NB4 (cell line): ENCODE measurements at places on chromosomes 2 and 18.
A peak's percentile ranks its signal among the peaks of the same experiment; 100 is the strongest.

GRCh38 chr18:79695269-79695668 is 15.7 kb downstream of the CTDP1 start:
- peak; percentile 53 for DNase-seq

DNA sequence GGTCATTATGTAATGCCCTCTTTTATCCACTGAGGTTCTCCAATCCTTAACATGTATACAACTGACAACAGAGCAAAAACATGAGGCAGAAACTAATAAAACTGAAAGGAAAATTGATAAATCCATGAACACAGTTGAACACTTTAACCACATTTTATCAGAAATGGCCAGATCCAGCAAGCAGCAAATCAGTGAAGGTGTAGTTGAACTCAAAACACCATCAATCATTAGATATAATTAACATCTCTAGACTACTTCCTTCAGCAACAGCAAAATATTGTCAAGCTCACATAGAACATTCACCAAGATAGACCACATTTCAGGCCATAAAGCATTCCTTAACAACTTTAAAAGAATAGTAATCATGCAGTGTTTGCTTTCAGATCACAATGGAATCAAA is 72.9 kb downstream of the HS6ST1 start:
- no peak for DNase-seq

DNA sequence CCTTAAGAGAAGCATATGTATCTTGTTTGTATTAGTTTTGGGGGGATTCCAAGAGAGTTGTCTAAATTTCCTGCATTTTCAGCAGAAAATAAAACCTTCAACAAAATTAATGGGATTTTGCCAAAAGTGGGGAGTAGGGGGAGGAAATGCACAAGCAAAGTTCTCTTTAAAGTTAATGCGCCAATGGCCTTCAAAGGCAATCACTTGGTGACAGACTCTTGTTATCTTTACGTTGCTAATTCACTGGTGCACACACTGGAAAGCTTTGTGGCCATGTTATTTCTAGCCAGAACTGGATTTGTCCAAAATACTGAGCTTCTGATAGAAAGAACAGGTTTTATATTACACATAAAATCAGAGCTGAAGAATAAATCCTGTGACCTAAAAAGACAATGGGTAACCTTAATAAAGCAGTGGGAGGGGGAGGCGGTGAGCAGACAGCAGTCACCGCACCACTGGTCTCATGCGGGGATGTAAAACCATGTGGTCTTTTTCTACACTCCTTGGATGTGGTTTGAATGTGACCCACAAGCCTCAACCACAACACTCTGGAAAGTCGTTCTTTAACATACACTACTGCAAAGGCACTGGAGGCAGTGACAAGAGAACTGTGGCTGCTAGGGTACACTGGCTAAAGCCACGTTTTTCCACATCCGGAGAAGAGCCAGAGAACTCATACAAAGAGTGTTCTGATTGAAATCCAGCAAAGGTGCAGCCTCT is 176.9 kb upstream of the SMAD7 start:
- peak; percentile 32 for DNase-seq

GRCh38 chr2:9274701-9275343 is 68.2 kb downstream of the ASAP2 start:
- peak; percentile 62 for DNase-seq

DNA sequence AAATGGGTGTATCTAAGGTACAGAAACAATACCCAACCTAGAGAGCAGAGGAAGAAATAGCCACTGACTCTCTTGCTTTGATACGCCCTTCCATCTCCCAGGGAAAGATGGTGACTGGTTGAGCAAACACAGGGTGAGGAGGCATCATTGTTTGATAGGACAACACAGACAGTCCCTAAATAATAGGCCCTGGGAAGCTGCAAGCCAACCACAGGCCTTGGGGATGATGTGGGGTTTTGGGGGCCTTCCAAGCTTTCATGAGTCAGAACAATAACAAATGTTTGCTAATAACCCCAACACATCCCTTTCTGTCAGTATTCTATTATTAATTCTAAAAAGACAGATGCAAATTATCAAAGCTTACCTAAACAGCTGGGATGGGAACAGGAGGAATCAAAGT is 9.8 kb downstream of the LGALSL start:
- no peak for DNase-seq

GRCh38 chr2:230455005-230455684 is 39.1 kb downstream of the SP100 start:
- DNase-seq = no peak

DNA sequence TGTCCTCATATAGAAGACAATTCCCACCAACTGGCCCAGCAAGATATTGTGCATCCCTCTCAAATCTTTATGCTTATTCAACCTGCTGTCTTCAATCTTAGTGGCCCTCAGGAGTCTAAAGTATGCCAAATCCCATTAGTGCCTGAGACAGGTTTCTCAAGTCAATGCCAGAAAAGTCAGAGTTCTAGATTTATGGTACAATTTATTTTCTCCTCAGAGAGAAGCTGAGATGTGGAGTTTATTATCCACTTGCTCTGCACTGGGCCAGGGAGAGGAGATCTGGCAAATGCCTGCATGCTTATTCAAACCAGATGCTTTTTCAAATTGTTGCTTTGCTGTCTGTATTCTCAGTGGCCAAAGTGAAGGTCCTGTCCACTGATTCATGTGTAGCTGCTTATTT is 825.2 kb downstream of the METTL4 start:
- DNase-seq = no peak

GRCh38 chr18:65477455-65477854 is 273.4 kb upstream of the CDH7 start:
- DNase-seq = no peak

DNA sequence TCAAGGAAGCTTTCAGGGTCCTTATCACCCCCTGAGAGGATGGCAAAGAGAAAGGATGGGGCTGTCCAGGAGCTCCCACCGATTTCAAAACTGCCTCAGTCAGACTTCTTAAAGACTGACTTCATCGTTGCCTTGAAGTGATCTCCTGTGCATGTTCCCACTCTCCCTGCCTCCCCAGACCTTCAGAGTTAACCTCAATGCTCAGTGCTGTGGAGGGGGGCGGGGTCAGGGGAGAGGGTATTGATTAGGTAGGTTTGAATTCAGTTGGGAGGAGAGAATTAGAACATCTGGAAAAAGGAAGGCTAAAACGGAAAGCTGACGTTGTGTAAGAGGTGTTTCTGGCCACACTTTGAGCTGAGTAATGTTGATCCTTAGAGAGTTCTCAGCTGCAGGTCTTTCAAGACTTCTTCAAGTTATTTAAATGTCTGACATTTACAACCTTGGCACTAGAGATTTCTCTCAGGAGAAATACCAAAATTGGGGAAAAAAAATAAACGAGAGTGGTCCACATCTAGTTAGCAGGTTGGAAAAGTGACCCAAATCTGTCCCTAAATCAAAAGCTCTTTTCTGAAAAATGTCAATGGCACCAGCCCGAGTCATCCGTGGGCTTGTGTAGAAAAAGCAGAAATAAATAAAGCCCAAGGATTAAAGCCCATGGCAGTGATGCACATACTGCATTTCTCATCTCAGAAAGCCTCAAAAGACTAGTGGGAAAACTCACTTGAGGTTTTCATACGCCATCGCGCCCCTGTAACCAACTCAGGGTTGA is 134.7 kb upstream of the EPAS1 start:
- DNase-seq = peak; percentile 63

GRCh38 chr2:158403237-158403636 is 53.3 kb downstream of the CCDC148 start:
- no peak for DNase-seq

DNA sequence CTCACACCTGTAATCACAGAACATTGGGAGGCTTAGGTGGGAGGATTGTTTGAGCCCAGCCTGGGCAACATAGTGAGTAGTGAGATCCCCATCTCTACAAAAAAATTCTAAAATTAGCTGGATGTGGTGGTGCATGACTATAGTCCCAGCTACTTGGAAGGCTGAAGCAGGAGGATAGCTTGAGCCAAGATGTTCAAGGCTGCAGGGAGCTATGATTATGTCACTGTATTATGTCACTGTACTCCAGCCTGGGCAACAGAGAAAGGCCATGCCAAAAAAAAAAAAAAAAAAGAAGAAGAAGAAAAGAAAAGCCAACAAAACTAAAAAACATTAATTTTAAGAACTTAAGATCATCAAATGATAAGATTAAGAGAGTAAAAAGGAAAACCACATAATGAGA is 17.4 kb upstream of the NCOA1 start:
- no peak for DNase-seq

- DNase-seq = no peak
Measured at GRCh38 chr2:218744615-218745014, 34.0 kb downstream of the TTLL4 start.

DNA sequence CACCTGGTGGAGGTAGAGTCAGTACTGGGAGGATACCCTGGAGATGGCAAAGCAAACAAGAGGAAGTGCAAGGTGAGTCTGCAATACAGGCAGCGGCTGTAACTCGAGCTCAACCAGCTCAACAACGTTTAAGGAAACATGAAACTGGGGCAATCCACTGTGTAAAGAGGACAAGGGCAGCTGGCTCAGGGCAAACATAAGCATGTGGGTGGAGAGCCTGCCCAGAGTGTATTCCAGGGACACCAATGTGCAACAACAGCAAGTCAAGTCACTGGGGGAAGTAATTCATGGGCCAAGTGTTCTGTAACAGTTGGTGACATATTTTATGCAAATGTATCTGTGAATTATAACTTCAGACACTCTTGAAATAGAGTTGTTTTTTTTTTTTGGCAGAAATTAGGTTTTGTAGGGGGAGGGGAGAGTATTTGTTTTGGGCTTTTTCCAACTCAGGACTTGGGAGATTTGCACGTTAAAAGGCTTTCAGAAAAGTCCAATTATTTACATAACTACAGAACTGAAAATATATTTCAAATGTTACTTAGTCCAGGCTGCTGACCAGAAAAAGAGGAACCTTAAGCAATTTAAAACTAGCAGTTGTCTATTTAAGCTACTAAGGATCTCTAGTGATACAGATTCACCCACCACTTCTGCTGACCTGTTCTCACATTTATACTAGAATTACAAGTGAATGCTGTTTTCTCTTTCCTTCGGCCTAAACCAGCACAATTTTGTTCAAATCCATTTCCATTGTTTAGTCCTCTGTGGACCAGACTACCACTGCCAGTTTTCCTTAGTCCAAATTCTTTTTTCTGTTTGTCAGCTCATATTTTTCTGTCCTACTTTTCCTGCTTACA is 18.6 kb downstream of the NRXN1 start:
- no peak for DNase-seq

DNA sequence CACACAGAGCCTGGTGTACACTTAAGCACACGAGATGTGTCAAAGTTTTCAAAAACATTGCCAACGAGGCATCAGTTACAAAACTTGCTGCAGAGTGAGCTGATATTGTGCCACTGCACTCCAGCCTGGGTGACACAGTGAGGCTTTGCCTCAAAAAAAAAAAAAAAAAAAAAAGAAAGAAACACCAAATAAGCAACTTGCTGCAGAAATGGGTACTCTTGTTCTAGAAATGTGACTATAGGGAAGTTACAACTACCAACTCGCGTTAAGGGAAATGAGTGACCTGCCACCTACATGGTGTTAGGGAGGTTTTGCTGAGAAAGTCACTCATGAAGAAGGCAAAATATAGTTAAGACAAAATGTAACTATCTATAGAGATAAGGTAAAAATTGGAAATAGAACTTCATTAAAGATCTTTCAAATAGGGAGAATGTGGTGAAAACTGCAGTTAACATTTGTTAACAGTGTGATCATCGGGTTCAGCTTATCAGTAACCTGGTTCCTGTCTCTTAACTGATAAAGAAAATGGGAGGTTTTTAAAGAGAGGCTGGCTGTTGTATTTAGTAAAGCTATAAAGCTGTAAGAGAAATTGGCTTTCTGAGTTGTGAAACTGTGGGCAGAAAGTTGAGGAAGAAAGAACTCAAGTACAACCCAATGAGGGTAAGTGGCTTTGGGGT is at the start of gene IL1RL1:
Gene IL1RL1, plus strand, starts transcription at position 600 of the 677 bp plus-strand sequence. CDS start 26,702 bp downstream, outside the sequence.
- DNase-seq = peak; percentile 82

GRCh38 chr2:39719317-39719716 is 53.6 kb downstream of the TMEM178A start:
- DNase-seq = no peak

DNA sequence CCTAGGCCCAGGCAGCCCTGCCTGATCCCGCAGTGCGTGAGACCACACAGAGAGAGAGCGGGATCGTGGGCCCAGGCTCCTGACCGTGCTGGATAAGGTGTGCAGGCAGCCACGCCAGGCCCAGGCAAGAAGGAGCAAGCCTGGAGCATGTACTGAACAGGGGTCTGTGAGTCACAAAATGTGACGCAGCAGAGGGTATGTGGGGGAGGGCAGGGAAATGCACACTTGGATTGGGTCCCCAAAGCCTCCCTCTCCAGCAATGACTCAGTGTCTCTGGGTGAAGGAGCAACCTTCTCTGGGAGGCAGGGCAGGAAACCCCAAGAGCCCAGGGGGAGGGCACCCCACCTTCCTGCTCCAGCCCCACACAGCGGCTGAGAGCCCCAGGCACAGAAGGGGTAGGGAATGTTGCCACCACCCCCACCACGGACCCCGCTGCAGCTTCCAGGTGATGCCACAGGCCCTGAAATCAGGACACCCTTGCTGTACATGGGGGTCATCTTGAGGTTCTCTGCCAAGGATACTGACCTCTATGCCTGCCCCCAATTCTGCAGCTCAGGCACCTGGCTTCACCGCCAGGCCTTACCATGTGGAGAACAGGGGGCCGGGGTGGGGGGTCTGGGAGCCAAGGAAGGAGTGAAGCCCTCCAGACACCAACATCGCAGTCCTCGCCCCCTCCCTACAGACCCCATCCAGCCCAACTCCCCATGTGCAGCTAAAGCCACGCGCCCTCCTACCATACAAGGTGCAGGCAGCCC is 1.3 kb upstream of the GPC1 start:
- peak; percentile 64 for DNase-seq

DNA sequence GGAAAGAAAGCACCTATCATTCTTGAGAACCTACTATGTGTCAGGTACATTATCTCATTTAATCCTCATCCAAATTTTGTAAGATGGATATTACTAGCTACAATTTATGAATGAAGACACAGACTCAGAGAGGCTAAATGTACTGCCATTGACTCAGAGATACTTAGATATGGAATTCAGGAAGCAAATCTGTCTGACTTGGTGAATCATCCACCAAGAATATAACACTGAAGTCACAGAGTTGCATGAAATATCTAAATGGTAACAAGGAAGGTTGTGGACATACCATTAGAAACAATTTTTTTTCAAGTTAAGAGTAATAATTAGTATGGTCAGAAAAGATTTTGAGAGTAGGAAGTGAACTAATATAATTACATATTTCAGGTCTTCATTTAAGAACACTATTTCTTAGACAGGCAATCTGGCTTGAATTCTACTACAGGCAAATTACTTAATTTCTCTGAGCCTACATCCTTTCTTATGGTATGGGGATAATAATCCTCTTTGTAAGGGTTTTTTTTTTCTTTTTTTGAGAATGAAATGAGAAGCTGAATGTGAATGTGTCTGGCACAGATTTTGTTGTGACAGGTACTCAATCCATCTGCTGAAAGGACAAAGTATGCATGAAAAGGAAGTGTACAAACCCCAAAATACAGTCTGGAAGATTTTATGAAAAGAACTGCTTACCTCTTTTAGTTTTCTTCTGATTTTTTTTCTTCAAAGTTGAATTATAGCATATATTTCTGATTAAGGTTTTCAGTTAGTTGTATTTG is 14.8 kb upstream of the C2orf66 start:
- DNase-seq = peak; percentile 12

- DNase-seq = no peak
Measured at GRCh38 chr2:36701391-36701795, 4.9 kb downstream of the VIT start.
